Posterior vena cava (tissue), 2 donors: ENCODE measurements at places on chromosomes 12 and 14.

DNA sequence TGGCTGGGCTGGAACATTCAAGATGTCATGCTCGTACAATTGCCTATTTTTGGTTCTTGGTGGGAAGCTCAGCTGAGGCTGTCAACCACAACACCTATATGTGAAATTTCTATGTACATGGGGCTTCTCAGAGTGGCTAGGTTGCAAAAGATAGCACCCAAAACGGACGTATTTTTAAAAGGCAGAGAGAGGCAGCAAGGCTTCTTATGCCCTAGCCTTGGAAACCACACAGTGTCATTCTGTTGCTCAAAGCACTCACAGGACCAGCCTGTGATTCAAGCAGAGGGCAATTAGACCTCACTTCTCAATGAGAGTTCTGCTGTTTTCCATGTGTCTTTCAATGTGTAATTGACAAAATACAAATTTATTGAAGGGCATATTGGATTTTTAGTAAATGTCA, 134.0 kb downstream of the GXYLT1 start:
- no peak for DNase-seq

DNA sequence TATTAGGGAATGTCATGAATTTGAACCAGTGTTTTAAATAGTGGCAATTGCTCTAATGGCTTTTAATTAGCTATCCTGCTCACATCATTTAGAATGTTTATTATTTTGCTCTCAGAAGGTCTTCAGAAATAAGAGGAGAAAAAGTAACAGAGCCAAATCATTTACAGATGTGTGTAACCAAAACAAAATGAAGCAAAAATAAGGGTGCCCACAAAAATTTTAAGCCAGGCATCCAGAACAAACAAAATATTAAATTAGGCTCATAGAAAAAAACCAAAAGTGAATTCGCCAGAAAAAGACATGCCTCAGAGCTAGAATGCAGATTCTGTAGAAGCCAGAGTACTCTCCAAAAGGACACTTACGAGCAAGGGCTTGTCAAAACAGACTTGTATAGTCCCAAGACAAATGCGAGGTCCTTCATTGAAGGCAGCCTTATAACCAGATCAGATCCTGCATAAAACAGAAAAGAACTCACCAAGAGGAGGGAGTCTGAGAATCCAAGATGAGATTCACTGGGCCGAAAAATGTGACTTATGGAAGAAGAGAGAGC, 20.2 kb upstream of the SERPINA1 start:
- DNase-seq, result no peak

GRCh38 chr12:47378907-47379306, 299.1 kb upstream of the AMIGO2 start:
- DNase-seq, result no peak

DNA sequence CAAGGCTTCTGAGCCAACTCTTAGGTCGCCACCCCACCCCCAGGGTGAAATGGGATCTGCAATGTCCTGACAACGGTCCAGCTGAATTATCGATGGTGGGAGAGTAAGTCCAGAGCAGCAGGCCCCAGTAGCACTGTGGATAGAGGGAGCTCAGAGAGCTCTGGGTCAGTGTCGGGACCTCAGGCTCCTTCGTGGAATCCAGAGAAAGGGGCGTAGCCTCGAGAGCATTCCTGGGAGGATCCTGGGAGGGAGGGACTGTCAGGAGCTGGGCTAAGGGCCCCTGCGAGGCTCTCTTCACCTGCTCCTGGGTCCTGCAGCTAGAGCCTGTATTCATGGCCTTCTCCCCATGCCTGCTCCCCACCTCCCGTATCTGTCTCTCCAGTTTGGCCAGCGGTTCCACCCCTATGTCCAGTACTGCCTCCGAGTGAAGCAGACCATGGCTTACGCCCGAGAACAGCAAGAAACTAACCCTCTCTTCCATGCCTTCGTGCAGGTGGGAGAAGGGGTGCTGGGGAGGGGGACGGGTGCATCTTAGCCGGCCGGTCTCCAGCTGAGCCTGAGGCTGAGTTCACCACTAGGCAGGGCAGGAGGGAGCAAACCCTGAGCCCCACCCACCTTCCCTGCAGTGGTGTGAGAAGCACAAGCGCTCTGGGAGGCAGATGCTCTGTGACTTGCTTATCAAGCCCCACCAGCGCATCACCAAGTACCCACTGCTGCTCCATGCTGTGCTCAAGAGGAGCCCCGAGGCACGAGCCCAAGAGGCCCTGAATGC, 6.6 kb downstream of the PLEKHG6 start:
- DNase-seq, result no peak

DNA sequence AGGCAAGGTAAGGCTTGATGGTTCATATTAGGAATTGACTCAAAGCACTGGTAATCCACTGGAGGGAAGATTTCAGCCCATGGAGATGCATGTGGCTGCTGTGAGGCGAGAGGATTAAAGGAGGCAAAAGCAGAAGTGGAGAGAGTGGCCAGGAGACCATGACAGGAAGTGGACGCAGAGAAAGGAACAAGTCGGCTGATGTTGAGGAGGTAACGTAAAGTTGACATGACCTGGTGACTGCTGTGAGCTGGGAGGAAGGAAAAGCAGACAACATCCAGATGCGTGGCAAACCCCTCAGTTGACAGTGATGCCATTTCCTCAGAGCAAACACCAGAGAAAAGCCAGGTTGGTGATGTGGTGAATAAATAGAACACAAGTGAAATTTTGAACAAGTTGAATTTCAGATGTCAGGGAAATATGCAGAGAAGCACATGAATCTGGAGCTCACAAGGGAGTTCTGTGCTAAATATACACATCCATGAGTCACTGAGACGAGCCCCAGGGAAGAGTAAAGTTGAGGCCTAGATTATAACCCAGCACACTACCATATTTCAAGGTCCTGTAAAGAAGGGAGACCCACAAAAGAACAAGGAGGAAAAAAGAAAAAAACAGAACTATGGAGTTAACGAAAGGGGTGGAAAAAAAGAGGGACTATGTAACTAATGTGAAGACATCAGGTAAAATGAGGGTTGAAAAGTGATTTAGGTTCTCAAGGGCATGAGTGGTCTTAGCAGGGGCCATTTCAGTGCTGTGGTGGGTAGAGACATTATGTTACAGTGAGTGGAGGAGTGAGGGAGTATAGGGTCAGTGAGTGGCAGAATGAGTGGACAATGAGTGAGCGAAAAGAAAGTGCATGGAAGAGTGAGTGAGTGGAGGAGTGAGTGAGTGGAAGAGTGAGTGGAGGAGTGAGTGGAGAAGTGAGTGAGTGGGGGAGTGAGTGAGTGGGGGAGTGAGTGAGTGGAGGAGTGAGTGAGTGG, 61.6 kb upstream of the GZMB start:
- no peak for DNase-seq

DNA sequence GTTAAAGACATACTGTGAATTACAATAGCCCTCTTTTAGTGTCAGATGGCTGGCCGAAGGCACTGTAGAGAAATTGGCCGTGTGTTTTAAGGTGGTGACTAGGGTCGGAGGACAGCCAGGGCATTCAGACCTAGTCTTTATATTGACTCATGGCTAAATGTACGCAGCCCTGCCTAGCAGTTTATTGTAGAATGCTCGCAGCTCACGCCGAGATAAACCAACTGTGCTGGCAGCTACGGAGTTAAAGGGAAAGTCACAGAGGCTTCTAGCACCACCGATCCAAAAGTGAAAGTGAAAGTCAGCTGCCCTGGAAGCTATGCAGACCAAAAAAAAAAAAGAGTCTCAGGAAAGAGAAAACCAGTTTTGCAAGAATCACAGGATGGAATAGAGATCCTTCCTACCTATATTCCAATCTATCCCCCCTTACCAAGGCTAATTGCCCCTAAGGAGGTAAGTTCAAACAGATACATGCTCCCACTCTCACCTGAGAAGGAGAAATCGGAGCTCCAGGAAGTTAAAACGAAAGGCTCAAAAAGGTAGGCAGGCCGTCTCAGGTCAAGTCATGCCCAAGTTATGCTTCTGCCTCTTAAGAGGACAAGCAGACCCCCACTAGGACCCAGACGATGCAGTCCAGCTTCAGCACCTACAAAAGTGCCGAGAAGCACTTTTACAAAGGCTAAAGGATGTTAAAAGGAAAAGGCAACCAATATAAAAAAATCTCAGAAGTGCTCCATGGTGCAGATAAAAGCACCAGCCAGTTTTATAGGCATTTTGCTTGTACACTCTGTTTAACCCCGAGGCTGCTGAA, 24.8 kb downstream of the KLRK1 start:
- DNase-seq, result no peak

DNA sequence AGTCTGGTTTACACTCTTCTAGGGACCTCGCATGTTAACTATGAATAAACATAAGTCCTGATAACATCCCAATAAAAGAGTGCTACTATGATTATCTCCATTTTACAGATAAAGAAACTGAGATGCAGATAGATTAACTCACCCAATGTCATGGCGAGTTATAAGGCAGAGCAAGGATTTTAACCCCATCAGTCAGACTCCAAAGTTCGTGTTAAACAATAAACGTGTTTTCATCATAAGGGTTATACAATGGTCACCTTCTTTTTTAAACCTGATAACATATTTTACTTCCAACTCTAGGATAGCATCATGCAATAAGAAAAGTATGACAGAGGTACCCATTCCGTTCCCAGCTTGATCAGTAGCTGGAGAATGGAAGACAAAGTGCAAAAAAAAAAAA, 1.2 kb downstream of the AREL1 start:
- no peak for DNase-seq

GRCh38 chr14:60561845-60562746, 53.1 kb downstream of the SIX6 start:
- DNase-seq, result peak; percentile 84

DNA sequence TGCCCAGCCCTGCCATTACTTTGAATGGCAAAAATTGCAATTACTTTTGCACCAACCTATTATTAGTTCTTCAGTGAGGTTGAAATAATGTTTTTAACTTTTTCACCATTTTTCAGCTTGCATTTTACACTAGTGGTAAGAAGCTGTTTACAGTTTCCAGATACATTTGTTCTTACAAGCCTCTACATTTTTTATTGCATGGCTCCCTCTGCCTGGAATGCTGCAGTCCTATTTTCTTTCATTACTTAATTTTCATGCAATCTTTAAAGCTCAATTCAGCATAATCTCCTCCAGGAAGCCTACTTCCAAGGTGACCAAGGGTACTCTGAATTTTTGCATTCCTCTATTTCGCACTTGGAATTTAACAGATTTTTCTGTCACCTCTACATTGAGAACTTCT, 33.4 kb downstream of the CCER1 start:
- DNase-seq, result no peak

GRCh38 chr12:66196806-66197205, 7.8 kb downstream of the IRAK3 start:
- no peak for DNase-seq

GRCh38 chr12:62730649-62731048, 204.3 kb downstream of the PPM1H start:
- no peak for DNase-seq

DNA sequence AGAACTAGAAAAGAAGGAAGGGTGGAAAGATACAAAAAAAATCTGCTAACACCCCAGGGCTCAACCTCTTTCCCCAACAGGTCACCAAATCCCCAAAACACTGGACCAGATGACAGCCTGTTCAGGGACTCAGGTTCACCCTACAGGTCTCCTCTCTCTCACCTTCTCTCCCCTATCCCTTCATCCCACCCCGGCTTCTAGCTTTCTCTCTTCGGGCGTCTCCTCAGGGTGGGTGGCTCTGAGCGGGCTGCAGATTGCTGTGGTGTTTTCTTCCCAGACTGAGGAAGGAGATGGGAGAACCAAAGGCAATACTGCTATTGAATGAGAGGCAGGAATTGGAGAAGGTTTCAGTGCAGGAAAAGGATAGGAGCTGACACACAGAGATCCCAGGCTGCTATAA, 39.3 kb downstream of the ANO2 start:
- DNase-seq, result peak; percentile 30

GRCh38 chr12:84166812-84167211, 745.8 kb downstream of the SLC6A15 start:
- DNase-seq, result no peak

- no peak for DNase-seq
Measured at GRCh38 chr14:85357120-85357519, 172.8 kb upstream of the FLRT2 start.

DNA sequence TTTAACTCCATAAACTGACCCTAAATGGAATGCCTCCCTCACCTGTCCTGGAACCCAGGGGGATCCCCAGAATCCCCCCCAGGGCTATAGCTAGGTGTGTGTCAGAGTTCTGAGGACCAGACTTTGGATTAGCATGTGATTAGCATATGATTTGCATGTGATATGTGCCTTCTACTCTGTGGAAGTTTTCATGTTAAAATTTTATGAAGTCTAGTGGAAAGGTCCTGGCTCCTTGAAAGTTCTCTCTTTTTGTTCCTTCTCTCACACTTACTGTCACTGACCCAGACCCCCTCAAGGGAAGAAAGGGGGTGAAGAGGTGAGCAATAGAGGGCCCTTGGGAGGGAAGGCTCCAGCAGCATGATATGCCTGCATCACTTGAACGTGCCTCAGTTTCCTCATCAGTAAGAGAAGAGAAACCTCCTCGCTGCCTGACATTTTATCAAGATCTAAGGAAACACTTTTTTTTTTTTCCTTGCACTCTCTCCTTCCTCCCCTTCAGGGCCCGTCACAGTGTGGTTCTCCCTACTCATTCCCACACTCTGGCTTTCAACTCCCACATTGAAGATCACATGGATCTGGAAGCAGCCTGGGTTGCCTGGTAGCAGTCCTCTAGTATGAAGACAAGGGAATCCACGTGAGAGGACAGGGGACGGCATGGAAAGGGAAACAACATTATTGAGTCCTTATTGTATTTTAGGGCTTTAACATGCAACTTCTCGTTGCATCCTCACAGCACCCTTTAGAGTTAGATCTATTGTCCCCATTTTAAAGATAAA, 3.3 kb upstream of the C1QL4 start:
- DNase-seq, result peak; percentile 23

GRCh38 chr12:27217590-27217989, 26.5 kb upstream of the STK38L start:
- no peak for DNase-seq

GRCh38 chr12:11687528-11687927, 38.1 kb downstream of the ETV6 start:
- no peak for DNase-seq

DNA sequence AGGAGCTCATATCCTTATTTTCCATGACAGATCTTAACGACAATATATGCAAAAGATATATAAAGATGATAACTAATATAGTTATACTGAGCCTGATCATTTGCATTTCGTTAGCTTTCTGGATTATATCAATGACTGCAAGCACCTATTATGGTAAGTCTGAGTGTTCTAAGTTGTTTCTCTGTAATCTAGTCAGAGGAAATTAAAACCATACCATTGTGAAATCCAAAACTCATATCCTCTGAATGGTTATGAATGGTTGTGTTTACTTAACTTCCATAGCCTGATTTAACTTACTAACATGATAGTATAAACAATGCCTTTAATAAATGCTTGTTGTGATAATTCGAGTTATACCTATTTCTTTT, 760 bp downstream of the TMEM19 start:
- no peak for DNase-seq

GRCh38 chr12:10196210-10196609, 16.5 kb upstream of the GABARAPL1 start:
- no peak for DNase-seq

- no peak for DNase-seq
Measured at GRCh38 chr12:12019881-12020280, 50.9 kb upstream of the BCL2L14 start.

GRCh38 chr14:80387563-80387981, 176.3 kb upstream of the DIO2 start:
- no peak for DNase-seq

GRCh38 chr12:79322905-79323304, 367.9 kb downstream of the PAWR start:
- no peak for DNase-seq
